ENCODE measurements at places on chromosomes 6 and 20. TPM values are rescaled to one million over a fixed set of nuclear protein-coding genes. Genes with fewer than 3 reads are reported as not detected.

The BPIFB2 gene
- not detected for polyA plus RNA-seq

The ZBTB22 gene
- 8.4 TPM for polyA plus RNA-seq

The ZNF318 gene
- polyA plus RNA-seq, result 5.7 TPM

The CST5 gene
- not detected for polyA plus RNA-seq

The SIRPD gene
- not detected for polyA plus RNA-seq

The ABRACL gene
- polyA plus RNA-seq, result 124 TPM

The METTL24 gene
- not detected for polyA plus RNA-seq

The PPP1R3D gene
- 2.7 TPM for polyA plus RNA-seq

The OR2J3 gene
- polyA plus RNA-seq, result not detected

The PDYN gene
- polyA plus RNA-seq, result not detected

The C20orf144 gene
- not detected for polyA plus RNA-seq

The MAFB gene
- polyA plus RNA-seq, result 0.12 TPM

The CD93 gene
- polyA plus RNA-seq, result not detected

The RNF182 gene
- polyA plus RNA-seq, result 0.27 TPM

The STAU1 gene
- 40.5 TPM for polyA plus RNA-seq

The GPX5 gene
- not detected for polyA plus RNA-seq

The SLC16A10 gene
- polyA plus RNA-seq, result not detected

The GRM1 gene
- polyA plus RNA-seq, result not detected

The TCF21 gene
- polyA plus RNA-seq, result not detected

The SLC32A1 gene
- not detected for polyA plus RNA-seq

The RIPOR3 gene
- 0.06 TPM for polyA plus RNA-seq

The STK4 gene
- polyA plus RNA-seq, result 5.8 TPM

The LPA gene
- polyA plus RNA-seq, result not detected

The SSTR4 gene
- not detected for polyA plus RNA-seq

The CCN6 gene
- 0.06 TPM for polyA plus RNA-seq

The KCNQ5 gene
- polyA plus RNA-seq, result 1.3 TPM
